ENCODE measurements at places on chromosomes 12 and 14.

DNA sequence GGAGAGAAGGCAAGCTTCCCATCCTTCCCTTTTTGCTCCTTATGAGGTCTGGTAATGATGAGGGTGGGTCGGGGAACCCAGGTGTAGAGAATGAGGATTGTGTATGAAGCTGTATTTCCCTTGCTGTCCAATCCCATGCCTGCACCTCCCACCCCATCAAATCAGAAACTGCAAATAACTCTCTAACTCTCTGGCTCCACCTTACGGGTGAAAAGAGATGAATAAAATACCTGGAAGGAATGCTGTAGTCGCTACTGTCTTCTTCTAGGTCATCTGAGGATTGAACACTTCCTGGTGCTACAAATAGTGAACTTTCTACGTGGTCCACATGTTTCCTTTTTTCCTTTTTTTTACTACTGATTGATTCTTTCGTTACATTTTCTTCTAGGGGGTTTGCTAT, 38.9 kb upstream of the DICER1 start:
- DNase-seq = no peak

DNA sequence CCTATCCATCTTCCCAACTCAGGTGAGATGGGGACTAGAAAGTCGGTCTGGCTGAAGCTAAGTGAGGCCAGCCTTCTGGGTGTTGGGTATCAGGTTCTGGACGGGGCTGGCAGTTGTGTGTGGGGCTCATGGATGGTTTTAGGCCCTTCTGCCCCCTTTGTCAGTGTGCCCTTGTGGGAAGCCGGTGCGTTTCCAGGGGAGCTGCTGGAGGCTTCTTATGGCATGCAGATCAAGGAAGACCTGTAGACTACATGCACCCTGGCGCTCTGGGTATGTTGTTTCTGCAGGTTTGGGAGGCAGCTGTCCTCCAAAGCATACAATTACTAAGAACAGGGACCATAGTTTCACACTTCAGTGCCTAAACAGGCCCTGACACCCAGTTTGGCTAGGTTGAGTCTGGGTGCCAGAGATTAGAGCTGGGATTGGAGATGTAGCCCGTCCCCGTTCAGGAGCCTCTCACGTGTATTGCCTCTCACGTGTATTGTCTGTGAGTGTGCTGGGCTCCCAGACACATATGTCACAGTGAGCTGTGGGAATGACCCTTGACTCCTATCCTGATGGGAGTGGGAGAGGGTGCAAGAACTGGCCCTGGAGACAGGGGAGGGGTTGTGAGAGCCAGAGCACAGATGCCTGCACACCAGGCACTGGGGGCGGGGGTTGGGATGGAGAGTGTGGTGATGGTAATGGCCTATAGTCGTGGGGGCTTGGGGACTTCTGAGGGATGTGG, 84.4 kb downstream of the SLC25A47 start:
- no peak for DNase-seq

GRCh38 chr12:53618275-53618674, 7.9 kb downstream of the ATF7 start:
- DNase-seq = no peak

- DNase-seq = no peak
Observed at GRCh38 chr14:74427651-74428050, 1.6 kb upstream of the SYNDIG1L start.

GRCh38 chr12:111519937-111520336, 79.2 kb downstream of the ATXN2 start:
- no peak for DNase-seq

- DNase-seq = no peak
Observed at GRCh38 chr14:28059254-28059653, 707.3 kb upstream of the FOXG1 start.

DNA sequence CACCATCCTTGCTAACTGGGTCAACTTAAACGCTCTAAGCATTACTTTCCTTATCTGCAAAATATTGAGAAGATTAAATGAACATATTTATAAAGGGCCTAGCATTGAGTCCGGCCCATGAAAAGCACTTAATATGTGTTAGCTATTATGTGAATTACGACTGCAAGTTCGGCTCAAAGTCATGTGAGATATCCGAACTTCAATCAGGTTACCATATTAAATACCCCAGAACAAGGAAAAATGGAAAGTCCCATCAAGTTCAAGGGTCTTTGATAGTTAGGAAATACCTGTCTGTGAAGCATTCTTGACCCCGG, 487 bp upstream of the NRDE2 start:
- no peak for DNase-seq

DNA sequence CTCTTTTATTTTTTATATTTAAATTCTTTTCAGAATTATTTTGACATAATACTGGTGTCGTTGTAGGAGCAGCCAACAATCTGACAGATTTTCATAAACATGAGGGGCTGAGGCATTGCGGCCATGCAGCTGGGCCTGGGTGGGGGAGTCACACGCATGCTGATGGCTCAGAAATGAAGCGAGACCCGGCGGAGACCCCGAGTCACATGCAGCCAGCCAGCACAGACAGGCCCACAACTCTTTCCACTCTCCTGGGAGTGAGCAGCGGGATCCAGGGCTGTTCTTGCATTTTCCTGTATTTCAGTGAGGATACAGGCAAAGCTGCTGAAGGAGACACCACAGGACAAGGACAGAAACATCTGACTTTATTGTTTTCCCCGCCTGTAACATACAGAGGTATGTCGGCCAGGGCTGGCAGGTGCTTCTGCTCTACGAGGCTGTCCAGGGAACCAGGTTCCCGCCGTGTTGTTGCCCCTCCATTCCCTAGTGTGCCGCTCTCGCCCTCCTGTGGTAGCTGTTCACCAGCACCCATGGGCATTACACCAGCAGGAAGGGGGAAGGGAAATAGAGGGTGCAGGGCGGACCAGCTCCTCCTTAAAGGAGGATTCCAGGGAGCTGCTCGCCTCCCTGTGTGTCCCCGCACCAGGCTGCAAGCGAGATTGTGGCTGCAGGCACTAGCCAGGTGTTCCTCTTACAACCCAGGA, 30.5 kb downstream of the FZD10 start:
- DNase-seq = no peak

DNA sequence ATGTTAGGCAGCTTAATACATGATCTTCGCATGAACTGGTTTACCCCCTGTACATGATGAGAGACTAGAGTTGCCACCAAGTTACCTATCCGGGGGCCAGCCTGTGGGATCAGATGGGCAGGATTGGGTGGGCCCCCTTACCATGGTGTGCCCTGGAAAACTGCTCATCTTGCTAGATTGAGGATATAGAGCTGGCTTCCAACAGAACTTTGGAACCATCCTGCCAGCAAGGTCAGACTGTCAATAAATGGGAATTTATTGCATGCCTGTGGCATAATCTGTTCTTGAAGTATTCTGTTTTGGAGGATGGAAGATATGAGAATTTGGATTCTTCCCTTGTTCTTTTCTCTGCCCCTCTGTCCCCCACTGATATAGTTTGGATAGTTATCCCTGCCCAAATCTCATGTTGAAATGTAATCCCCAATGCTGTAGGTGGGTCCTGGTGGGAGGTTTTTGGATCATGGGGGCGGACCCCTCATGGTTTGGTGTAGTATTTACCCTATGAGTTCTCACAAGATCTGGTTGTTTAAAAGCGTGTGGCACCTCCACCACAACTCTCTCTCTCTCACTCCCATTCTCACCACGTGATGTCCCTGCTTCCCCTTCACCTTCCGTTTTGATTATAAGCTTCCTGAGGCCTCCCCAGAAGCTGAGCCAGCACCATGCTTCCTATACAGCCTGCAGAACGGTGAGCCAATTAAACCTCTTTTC, 3.7 kb upstream of the TM9SF1 start:
- DNase-seq = no peak

GRCh38 chr12:10339053-10339840, 31.6 kb downstream of the KLRD1 start:
- no peak for DNase-seq

DNA sequence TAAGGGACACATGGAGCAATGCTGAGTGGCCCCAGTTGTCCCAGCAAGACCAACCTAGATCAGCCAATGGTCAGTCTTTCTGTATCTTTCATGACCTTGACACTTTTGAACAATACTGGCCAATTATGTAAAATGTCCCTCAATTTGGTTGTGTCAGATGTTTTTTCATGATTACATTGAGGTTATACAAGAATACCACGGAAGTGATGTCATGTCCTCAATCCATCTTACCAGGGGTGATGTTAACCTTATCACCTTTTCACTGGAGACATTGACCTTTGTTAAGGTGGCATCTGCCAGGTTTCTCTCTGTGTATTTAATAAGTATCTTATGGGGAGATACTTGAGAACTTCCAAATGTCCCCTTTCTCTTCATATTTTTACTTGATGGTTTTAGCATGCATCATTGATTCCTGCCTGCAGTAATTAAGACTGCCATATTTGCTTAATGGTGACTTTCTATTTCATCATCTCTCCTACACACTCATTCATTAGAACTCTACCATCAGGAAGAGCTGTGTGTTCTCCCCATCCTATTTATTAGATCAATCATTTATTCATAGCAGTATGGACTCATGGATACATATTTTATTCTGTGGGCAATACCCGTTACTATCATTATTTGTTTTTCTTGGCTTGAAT, 64.7 kb upstream of the RFLNA start:
- no peak for DNase-seq

DNA sequence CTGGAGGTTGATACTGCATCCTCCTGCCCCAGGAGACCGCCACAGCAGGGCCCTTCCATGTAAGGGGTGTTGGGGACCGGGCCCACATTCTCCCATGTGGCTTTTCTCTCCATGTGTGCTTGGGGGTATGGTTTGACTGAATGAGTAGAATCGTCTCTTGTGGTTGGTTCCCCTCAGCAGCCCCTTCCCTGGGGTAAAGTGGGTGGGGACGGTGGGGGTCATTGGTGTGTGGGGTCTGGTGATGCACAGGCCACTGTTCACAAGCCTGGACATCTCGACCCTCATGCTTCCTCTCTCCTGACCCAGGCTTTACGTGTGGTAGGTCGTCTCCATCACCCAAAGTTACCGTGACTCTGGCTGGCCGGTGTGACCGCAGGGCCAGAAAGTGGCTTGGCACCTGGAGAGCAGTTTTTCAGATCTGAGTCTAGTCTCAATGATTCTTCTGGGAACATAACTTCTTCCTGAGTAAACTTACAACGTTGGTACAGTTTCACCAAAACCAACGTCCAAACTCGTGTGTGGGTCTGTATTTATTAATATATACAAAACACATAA, 17.7 kb downstream of the DCAF4 start:
- no peak for DNase-seq

- no peak for DNase-seq
Observed at GRCh38 chr12:32541754-32542374, 137.2 kb upstream of the DNM1L start.

- no peak for DNase-seq
Observed at GRCh38 chr12:102093319-102093718, 26.6 kb downstream of the NUP37 start.

DNA sequence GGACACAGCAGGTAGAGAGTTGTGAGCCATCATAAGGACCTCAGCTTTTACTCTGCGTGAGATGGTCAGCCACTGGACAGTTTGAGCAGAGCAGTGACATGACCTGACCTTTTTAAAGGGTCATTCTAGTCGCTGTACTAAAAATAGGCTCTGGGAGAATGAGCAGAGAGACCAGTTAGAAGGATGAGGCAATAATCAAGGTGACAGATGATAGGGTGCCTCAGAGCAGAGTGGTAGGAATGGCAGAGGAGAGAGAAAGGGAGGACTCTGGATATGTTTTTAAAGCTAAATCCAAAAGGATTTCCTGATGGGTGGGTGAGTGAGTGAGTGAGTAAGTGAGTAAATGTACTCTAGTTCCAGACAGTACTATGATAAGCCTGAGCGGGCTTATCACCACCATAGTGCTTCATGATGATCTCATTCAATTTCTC, 83.6 kb upstream of the ARHGAP5 start:
- DNase-seq = no peak

DNA sequence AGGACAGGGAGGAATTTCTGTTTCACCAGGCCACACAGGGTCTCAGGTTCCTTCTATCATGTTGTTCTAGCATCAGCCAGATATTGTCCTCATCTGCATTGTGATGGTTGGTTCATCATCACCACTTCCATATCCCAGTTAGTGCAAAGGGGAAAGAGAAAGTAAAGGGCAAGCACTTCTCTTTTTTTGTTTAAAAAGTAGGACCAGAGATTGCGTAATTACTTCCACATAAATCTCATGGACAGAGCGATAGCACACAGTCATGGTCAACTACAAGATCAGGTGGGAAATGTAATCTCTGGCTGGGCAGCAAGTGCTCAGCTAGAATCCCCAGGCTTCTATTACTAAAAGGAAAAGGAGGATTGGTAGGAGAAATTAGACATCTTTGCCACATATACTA, 155.1 kb downstream of the KIF21A start:
- DNase-seq = no peak

DNA sequence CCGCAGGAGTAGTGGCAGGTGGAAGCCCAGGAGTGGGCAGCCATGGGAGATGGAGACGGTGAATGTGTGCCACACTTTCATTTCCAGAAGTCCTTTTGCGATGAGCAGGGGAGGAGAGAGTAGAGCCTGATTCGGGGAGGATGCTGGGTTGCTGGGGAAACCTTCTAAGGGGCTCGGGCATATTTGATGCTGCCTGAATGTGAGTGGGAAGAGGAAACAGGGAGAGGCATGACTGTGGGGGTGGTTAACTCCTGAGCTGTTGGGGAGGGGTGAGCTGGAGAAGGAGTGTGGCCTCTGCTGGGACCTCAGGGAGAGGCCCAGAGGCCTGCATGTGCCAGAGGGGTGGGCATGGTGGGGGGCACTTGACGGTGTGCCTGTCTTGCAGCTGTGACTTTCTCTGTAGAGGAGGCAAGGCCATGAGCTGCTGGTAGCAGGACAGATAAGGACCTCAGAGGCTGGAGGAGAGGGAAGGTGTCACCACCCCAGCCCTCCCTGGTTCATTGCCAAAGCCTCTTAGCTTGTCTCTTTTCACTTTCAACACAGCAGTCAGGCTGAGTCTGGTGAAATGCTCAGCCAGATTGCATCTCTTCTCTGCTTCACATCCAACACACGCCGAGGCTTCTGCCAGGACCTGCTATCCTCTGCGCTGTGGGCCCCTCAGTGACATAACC, 11.4 kb downstream of the GLT1D1 start:
- DNase-seq = no peak

DNA sequence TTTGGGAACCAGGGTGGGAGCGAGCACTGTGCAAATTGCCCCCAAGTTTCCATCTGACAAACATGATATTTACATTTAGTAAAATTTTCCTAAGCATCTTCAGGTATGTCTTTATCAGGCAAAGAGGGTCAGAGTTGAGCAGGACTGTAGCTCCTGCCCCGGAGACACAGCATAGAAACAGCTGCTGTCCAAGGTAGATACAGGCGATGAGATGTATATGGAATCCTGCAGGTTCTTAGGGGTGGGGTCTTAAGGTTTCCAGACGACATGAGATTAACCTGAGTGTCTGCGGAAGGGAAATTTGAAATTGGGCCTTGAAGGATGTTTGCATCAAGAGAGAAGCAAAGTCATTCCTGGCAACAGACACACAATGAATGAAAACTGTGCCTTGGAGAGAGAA, 998.8 kb downstream of the AACS start:
- no peak for DNase-seq

GRCh38 chr12:125919856-125920470, 854.7 kb downstream of the AACS start:
- DNase-seq = no peak

- no peak for DNase-seq
Observed at GRCh38 chr14:24411443-24412389, 12.9 kb downstream of the NYNRIN start.

- DNase-seq = no peak
Observed at GRCh38 chr12:53561590-53561953, 54.3 kb upstream of the NPFF start.
